ENCODE measurements at places on chromosomes 11 and 22. TPM values are rescaled to one million over a fixed set of nuclear protein-coding genes. Genes with fewer than 3 reads are reported as not detected.

ARHGAP42 gene
- total RNA-seq, result 16.4 TPM

SGSM1 gene
- 0.36 TPM for total RNA-seq

SSTR3 gene
- not detected for total RNA-seq

FADS3 gene
- total RNA-seq, result 145 TPM

KRTAP5-6 gene
- not detected for total RNA-seq

APOBEC3B gene
- 2.0 TPM for total RNA-seq

SAA2 gene
- 40.6 TPM for total RNA-seq

All from smooth muscle cell of the pulmonary artery (primary cell).